Osteoblast (primary cell): ENCODE measurements at places on chromosomes 11 and 22.

DNA sequence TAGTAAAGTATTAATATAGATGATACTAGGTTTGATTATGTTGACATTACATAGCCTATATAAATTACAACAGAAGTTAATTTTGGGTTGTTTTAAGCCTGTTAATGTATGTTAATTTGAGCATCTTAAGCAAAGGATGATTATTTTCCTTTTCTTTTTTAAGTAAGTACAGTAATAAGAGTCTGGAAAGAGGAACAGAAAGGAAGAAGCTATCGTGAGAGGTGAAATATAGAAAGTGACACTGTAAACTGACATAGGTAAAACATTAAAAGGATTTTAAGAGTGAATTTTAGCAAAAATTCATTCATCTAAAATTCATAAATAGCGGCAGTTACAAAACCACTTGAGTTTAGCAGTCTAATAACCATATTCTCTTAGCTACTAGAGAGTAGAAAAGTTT is 45.5 kb downstream of the FAR1 start:
- DNase-seq = no peak

GRCh38 chr22:47798229-47798628 is 1035.8 kb downstream of the TBC1D22A start:
- DNase-seq = no peak

GRCh38 chr11:20127671-20128527 is 32.4 kb downstream of the DBX1 start:
- DNase-seq = peak; percentile 86

GRCh38 chr11:60700689-60701468 is 1.5 kb downstream of the MS4A8 start:
- DNase-seq = no peak

- DNase-seq = peak; percentile 89
These were observed 1.1 kb upstream of the RIN1 start for GRCh38 chr11:66337103-66337899.

- DNase-seq = no peak
These were observed 54.7 kb upstream of the KIRREL3 start for GRCh38 chr11:127055236-127055635.

DNA sequence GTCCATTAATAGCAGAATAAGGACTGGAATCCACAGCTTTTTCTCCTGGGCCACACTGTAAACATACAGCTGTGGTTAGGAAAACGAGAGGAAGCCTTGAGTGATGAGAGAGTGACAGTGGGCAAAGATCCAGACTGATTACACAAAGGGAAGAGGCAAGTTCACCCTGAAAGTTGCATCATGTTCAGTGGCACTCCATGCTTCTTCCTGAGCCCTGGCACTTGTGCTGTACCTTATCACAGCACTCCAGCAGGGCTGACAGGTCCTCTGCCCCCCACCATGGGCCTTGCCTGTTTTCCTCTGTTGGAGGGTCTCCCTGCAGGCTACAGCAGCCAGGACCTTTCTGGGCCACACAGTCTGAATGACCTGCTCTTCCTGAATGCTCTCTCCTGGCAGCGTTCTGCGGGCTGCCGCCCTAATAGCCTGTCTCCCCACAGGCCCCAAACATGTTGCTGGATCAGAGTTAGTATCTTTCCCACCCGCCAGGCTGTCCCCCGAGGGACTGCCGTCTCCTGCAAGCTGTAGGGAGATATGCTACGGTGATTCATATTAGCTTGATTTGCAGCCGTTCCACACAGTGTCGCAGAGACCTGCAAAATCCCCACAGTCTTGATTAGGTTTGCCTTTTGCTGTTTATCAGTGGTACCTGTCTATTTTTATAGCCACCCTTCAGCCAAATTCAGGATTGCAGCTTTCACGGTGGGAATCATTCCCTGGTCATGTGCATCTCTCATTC is 60.2 kb downstream of the NTM start:
- no peak for DNase-seq

- DNase-seq = peak; percentile 10
These were observed 78.1 kb downstream of the CD44 start for GRCh38 chr11:35216962-35217678.

DNA sequence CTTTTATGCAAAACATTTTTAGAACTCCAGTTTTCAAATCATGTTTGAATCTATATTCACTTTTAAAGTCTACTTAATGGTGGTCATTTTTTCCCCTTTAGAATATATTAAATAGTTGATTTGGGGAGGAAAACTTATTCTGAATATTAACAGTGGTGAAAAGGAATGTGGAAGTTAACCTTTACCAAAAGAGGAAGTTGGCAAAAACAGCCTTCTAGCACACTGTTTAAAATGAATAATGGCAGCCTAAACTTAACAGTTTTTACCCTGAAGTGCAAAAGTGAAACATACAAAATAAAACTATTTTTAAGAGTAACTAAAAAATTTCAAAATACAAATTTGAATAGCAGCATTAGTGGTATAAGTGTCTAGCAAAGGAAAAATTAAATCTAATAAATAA is 86.4 kb downstream of the GRK3 start:
- no peak for DNase-seq

DNA sequence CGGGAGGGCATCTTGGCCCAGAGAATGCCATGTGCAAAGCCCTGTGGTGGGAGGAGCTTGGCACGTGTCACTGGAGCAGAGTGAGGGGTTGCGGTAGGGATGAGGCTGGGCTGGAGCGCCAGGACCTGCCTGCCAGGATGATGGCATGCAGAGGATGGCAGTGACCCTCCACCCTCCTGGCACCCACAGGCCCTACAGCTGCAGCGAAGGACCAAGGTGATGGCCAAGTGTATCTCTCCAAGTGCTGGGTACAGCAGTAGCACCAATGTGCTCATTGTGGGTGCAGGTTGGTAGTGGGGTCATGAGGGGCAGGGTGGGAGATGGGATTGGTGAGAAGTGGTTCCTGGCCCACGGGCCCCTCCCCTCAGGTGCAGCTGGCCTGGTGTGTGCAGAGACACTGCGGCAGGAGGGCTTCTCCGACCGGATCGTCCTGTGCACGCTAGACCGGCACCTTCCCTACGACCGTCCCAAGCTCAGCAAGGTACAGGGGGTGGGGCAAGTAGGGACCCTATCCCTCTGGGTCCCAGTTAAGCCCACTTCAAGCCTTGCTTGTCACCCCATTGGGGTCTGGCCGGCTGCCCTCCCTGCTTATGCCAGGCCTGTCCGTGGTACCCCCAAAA is 7.4 kb downstream of the AIFM3 start:
- no peak for DNase-seq

DNA sequence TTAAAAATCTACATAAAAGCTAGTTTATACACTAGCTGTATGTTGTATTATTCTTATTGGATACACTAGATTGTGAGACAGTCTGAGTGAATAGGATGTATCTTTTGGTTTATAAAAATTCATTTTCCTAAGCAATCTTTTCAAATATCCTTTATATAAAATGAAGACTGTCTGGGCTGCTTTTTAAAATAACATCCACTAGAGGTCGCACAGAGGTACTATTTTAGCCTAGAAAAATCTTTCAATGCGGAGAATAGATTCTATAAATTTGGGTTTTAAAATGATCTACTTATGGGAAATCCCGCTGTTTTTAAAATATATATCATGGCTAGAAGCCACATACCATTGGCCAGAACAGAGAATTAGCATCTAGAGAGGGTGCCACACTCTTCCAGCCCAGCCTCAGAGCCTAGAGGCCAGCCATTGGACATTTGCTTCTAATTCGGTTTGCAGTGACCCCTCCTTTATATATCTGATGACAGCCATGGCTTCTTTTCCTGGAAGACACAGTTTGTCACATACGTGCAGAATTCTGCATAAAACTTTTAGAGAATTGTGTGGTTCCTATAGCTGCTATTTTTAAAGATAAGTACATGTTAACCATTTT is 7.3 kb downstream of the C11orf97 start:
- DNase-seq = peak; percentile 58
